ENCODE measurements at places on chromosomes 7 and 10.

DNA sequence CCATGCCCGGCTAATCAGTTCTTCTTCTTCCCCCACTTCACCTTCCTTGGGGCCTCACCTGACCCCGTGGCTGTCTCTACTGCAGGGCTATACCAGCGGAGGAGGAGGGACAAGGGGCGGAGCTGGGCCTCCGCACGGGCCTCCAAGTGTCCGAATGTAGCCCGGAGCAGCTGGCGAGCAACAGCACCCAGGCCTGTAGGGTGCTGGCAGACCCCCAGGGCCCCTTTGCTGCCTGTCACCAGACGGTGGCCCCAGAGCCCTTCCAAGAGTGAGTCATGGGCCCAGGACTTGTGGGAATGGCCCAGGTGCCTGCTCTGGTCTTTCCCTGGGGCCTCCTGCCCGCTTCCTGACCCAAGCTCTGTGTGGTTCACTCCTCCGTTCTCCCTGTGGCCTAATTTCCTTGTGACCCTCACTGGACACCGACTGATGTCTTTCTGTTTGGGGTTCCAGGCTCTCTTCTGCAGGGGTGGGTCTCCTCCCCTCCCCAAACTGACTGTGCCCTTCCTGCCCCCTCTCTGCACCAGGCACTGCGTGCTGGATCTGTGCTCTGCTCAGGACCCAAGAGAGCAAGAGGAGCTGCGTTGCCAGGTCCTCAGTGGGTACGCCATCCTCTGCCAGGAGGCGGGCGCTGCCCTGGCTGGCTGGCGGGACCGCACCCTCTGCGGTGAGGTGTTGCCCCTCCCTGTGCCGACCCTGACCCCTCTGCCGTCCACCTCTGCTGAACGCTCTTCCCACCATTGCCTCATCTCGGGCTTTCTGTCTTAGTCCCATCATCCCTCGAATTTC is 35.2 kb downstream of the EPHB4 start:
- no peak for DNase-seq

DNA sequence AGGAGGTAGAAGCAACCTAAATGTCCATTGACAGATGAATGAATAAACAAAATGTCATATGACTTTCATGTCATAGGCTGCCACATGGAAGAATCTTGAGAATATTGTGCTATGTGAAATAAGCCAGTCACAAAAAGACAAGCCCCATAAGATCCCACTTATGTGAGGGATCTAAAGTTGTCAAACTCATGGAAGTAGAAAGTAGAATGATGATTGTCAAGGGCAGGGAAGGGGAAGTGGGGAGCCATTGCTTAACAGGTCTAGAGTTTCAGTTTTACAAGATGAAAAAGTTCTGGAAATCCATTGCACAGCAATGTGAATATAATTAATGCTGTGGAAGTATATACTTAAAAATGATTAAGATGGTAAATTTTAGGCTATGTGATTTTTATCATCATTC is 229.3 kb upstream of the KMT2E start:
- DNase-seq, result no peak

- DNase-seq, result no peak
Observed at GRCh38 chr7:127912901-127913300, 118.3 kb downstream of the LRRC4 start.

DNA sequence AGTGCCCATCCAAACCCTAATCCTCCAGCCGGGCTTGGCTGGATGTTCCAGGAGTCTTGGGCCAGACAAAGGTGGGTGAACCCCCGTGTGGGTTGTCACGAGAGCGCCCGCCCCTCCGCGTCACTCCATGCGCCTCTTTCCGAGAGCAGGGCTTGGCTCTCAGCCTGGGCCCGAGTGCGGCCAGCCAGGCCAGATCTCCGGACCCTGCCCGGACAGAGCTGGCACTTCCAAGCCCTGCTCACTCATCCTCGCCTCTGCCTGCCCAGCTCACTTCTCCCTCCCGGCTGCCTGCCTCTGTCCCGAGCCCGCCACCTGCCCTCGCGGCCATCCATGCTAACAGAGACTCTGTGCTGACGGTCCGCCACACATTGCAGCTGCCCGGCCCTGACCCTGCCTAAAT is 34.6 kb downstream of the AGAP3 start:
- DNase-seq, result no peak

- DNase-seq, result no peak
Observed at GRCh38 chr7:68805159-68805558, 793.1 kb upstream of the AUTS2 start.

DNA sequence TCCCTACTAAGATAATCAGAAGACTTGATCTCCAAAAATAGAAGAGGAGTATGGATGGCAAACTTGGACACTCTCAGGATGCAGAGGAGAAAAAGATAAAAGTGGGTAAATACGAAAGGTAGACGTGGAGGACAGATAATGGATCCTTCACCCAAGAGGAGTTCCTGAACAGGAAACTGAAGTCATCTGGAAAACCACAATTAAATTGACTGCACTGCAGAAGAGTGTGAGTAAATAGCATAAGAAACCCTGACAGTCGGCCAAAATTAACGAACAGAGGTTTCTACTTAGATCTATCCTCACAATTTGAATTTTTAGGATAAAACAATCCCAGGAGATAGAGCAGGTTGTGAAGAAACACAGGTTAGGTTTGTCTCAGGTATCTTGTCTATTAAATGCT is 70.5 kb downstream of the SDK1 start:
- no peak for DNase-seq

- no peak for DNase-seq
Observed at GRCh38 chr10:59575269-59575668, 134.4 kb downstream of the SLC16A9 start.

DNA sequence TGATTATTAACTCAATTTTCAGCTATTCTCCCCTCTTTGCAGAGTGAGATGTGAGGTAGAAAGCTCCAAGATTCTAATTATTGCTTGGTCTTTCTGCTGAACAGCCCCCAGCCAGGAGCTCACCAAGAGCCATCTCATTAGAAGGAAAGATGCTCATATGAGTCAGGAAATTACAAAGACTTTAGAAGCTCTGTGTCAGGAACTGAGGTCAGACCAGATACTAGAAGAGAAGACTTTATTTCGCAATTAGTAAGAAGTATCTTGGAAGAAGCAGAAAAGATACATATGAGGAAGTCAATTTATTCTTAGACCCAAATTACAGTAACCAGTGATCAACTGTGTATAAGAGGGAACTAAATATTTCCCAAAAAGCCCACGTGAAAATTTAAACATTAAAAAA is 626.9 kb downstream of the ZWINT start:
- DNase-seq, result no peak

GRCh38 chr7:112134039-112134438 is 72.2 kb downstream of the DOCK4 start:
- DNase-seq, result no peak

- no peak for DNase-seq
Observed at GRCh38 chr7:85685901-85686300, 499.0 kb upstream of the SEMA3D start.

- no peak for DNase-seq
Observed at GRCh38 chr7:128131731-128132130, 100.5 kb upstream of the LRRC4 start.

DNA sequence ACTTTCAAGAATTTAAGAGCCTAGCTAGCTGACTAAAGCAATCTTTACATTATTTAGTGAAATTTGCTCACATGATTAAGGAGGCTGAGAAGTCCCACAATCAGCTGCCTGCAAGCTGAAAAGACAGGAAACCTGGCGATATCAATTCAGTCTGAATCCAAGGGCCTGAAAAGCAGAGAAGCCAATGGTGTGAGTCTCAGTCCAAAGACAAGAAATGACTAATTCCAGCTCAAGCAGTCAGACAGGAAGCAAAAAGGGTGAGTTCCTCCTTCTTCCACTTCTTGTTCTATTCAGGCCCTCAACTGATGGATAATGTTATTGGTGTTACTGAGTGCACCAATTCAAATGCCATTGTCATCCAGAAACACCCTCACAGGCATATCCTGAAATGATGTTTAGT is 1231.6 kb upstream of the CELF2 start:
- DNase-seq, result no peak

GRCh38 chr10:133422807-133423771 is 1.3 kb downstream of the SPRN start:
- no peak for DNase-seq

DNA sequence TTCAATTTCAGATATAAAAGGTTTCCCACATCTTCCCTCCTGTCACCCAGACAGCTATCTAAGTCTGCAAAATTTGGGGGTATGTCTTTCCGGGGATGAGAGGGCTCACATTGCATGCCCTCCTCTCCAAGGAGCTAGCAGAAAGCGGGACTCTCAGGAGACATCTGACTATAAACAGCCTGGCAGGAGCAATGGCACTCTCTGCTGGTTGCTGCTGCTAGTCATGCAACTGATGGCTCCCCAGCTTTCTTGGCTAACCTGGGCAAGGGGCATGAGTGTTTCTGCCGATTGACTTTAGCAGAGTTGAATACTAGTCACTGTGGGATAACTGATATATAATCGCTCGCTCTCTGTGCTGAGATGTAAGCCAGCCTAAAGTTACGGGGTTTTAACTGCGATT is 12.0 kb downstream of the TBX20 start:
- no peak for DNase-seq

DNA sequence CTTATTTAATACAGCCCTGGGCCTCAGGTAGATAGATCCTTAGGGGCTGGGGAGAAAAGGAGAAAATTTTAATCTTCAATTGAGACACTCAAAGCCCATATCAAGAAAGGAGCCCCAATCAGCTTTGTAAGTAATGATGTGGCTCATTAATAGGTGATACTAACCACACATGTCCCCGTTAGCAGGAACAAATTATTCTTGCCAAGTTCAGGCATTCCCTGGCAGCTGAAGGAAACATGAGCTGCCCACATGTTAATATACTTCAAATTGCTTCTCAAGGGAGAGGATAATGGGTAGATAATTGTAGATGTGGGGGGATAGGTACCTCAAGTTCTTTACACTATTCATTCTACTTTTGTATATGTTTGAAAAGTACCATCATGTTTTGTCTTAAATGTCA is 14.5 kb downstream of the IFIT5 start:
- no peak for DNase-seq

- no peak for DNase-seq
Observed at GRCh38 chr7:126659124-126659523, 593.6 kb downstream of the GRM8 start.

DNA sequence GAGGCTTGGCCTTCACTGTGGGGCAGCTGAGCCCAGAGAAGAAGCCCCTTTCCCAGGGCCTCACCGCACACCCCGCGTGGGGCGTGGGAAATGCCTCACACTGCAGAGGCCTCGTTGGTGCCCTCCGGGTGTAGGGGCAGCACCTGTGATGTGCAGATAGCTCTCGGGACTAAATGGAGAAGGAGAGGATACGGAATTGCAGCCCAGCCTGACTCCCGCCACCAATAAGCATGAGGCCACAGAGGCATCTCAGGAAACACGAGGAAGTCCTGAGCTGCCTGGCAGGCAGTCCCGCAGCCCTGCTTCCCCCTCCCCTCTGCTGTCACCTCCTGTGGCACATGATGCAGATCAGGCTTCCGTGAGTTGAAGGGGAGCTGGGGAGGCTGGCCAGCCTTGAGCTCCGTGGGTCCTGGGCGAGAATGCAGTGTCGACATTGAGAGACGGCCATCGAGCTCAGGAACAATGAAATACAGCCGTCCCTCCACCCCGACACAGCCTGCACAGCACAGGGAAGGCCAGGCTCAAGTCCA is 59.6 kb upstream of the PPP2R2D start:
- no peak for DNase-seq

GRCh38 chr10:86785968-86786367 is 29.5 kb downstream of the BMPR1A start:
- DNase-seq, result no peak

- peak; percentile 70 for DNase-seq
Observed at GRCh38 chr7:51246258-51247245, 70.1 kb downstream of the COBL start.

DNA sequence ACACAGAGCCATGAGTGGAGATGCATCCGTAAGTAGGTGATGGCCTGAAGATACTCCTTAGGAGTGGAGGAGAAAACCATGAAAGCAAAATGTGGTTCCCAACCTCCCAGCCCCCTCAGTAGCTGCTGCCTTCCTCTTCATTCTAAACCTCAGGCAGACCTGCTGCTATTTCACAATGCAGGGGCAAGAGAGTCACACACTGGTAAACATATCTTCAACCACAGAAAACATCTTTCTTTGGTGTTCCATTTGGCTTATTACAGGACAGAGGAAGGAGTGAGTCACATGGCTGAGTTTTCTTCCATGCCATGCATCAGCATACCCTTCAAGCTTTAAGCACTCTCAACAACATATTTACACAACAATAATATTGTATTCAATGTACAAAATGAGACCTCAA is 342.1 kb downstream of the BMPER start:
- no peak for DNase-seq

DNA sequence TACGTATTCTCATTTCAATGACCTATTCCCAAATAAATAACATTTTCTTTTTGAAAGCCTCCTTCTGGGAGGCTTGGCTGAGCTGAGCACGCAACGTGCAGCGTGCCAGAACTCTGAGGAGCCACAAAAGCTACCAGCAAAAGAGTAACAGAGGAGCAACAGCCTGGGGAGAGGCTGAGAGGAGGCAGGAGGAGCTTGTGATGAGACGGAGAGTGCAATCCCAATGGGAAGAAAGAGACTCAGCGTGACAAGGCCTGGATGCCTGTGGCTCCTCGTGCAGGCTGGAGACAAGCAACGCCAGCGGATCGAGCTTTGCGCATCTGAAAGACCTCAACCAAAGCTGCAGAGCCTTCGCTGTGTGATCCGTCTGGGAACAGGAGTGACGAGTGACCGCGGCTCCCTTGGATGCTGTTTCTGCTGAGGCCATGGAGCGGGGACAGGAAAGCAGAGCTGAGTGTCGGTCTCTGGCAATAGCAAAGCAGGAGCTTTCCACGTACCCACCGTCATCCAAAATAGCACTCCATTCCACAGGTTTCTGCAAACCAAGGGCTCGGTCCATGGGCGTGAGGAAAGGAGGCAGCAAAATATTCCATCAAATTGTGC is 171.7 kb upstream of the PFKP start:
- no peak for DNase-seq

GRCh38 chr10:79088176-79088575 is 19.4 kb downstream of the ZMIZ1 start:
- DNase-seq, result no peak

DNA sequence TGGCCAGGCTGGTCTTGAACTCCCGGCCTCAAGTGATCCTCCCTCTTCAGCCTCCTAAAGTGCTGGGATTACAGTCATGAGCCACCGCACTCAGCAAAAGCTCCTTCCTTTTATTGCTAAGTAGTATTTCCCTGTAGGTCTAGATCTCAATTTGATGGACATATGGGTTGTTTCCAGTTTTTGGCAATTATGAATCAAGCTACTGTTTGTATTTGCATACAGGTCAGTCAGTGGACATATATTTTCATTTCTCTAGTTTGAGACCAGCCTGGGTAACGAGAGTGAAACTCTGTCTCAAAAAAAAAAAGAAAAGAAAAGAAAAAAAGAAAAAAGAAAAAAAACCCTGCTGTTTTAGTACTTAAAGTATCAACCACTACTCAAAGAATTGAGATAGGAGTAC is 6.4 kb upstream of the PRKRIP1 start:
- no peak for DNase-seq

- DNase-seq, result no peak
Observed at GRCh38 chr7:118839515-118839914, 615.0 kb downstream of the ANKRD7 start.

DNA sequence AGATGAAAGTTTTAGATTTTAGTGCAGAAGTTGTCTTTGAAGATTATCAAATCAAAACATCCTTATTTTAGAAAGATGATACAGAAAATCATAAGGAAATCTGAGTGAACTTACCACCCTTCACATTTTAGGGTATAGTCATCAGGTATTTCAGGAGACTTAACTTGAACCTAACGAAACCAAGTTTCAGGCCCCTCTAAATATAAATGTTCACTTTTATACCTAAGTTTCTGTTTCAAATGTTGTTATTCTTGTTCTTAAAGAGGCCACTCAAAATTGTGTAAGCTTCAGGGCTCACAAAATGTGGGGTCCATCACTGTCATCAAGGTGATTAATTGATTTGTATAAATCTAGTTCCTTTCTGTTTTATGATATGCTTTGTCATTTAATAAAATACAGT is 216.2 kb downstream of the KIAA1217 start:
- DNase-seq, result no peak
